ENCODE measurements at places on chromosomes 6 and 20.

DNA sequence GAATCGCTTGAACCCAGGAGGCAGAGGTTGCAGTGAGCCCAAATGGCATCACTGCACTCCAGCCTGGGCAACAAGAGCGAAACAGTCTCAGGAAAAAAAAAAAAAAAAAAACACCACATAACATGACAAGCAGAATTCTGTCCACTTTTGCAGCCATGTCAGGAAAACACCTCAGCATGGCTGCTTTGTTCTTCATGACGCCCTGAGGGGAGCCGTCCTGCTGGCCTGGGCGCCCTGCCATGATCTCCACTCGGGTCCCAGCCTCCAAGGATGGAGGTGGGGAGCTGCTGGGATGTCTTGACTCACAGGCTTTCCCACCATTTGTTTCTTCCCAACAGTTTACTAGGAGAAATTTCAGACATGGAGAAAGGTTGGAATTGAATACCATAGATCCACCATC lies 42.2 kb downstream of the SNX9 start:
- no peak for DNase-seq

DNA sequence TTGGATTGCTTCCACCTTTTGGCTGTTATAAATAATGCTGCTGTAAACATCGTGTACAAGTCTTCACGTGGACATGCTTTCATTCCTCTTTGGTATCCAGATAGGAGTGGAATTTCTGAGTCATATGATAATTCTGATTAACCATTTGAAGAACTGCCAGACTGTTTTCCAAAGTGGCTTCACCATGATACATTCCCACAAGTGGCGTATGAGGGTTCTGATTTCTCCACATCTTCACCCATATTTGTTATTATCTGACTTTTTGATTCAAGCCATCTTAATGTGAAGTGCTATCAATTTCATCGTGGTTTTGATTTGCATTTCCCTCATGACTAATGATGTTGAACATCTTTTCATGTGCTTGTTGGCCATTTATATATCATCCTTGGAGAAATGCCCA lies 2.9 kb upstream of the SNRPB start:
- DNase-seq = no peak

GRCh38 chr20:50434653-50435396 lies 75.4 kb upstream of the PTPN1 start:
- DNase-seq = no peak

DNA sequence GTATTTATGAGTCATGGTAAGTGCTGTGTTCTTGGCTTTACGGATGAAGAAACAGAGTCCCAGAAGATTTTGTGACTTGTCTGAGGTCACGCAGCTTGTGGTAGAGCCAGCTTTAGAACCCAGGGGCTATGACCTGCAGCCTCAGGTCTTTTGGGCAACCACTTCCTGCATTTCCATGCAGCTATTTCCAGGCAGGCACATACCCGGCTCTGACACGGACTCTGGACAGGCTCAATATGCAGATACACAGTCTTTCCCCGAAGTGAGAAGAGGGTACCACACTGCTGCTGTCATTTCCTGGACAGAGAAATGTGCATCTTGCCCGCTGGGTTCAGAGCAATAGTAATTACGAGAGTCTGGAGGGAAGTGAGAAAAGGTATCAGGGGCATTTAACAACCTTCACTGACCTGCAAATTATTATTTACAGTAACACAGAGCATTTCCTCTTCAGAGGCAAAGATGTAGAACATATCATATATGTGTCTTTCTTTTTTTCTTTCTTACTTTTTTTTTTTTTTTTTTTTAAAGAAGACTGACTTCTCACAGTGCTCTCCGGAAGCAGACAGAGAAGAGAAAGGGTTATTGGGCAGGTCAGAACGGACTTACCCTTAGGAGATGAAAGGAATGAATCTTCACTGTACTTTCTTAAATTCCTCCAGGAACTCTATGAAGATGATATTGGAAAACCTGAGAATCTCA lies 185.1 kb downstream of the CLIC5 start:
- no peak for DNase-seq

DNA sequence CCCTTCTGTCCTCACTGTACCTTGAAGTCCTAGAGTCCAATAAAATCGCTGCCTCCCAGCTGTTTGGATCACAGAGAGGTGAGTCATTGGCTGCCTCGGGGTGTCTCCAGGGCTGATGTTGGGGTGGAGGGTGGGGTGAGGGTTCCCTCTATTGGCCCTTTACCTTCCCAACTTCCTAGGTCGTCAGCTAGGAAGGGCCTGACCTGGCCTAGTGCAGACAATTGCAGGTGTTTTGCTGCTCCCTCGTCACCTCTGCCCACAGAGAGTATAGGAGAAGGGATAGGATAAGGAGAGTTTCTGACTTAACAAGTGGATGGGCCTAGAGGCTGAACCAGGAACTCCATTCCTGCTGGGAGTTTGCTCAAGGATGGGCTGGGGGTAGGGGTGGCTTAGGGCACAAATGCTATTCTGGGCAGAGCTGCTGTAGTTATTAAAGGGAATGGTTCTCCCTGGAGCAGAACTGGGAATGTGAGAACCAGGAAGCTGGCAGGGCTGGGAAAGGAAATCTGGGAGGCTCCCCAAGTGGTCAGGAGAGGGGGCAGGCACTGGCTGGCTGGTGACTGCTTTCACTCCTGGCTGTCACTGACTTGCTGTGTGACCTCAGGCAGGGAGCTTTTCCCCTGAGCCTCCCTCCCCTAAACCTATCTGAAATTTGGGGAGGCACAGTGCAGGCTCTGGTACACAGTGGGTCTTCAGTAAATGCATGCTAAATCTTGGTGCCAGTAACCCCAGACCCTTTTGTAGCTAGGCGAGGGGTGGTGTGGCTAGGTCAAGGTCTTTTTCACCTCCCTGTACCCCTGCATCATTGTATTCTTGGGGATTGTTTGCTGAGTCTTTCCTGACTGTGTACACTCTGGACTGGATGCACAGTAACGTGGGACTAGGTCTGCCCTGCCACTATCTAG lies 1.5 kb downstream of the TP53INP2 start:
- no peak for DNase-seq

DNA sequence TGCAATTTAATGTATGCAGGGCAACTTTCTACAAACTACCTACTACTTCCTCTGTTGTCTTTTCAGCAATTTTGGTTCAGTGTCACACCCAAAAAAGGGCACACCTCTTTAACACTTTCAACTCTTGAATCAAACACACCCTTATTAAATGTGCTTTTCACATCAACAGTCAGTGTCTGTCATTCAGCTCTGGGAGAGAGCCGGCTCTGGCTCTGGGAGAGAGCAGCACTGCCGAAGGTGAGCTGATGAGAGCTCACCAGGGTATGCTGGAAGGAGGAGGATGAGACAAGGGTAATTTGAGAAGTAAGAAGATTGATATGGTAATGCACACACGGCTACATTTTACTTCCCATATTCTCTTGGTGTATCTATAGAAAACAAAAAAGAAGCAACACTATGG lies 134.3 kb downstream of the RTN4IP1 start:
- no peak for DNase-seq

DNA sequence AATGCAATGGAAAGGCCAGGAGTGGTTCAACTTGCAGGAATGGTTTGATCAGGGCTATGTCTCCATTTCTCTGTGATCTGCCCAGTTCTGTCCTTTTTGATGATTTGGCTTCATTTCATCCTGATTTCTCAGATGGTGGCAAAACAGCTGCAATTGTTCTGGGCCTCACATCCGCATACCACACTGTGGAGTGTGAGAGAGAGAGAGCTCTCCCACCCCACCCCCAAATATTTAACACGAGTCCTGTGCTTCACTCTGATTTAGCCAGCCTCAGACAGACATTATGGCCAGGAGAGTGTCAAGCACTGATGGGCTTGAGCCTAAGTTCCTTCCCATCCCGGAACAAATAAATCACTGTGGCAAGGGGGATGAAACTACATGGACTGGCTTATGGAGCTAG lies 284.6 kb downstream of the CDC5L start:
- DNase-seq = no peak

- DNase-seq = no peak
These were observed 50.3 kb upstream of the ADGRF4 start for GRCh38 chr6:47648031-47648430.

DNA sequence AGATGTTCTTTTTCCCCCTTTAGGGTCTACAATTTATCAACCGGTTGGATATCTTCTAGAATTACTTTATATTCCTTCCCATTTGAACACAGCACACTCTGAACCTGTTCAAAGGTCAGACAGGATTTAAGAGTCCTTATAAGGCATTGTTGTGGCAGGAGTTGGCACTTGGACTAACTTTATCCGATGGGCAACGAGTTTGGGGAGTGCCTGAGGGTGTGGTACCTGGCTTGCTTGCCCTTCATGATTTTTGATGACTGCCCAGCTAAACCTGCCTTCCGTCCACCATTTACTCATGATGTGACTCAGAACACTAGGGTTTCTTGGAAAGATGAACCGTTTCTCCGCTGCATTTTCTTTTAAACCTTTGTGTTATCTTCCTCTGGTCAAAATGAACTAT lies 285.2 kb downstream of the FOXC1 start:
- no peak for DNase-seq

DNA sequence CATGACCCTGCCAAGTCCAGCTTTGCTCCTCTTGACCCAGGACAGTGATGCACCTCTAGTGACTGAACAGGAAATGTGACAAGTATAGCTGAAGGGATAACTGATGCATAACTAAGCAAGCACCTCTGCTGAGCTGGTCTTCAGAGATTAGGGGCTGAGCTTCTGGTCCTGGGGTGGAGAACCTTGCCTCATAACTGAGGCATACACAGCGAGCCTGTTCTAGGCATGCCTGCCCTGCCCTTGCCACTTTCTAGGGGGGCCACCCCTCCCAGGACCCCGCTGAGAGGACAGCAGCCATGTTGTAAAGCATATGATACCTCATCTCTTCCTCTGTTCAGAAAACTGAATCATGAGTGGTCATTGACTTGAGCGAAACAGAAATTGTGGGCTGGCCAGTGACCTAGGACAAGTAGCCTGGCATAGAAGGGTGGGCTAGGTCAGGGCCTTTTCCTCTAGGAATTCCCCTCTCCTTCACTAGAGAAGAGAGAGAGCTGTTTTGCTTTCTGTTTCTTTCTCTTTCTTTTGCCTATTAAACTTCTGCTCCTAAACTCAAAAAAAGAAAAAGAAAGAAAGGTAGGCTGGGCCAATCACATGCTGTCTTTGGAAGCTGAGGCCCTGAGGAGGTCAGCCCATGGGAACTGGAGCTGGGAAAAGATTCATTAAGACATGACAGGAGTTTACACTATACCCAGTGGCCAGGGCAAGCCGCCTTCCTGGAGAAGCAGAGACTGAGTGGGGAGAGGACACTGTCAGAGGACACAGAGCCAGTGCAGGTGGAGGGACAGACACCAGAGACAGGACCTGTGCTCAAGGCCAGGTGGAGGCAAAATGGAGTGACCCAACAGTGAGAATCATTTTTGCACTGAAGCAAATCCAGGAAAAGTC lies 23.1 kb downstream of the ALDH5A1 start:
- no peak for DNase-seq

Data from stimulated activated CD4-positive, alpha-beta T cell treated with anti-CD3 and anti-CD28 coated beads, TNF-alpha, amount 100 ng/mL, for 1 hour (primary cell).